ENCODE measurements at places on chromosomes 2 and 18.

DNA sequence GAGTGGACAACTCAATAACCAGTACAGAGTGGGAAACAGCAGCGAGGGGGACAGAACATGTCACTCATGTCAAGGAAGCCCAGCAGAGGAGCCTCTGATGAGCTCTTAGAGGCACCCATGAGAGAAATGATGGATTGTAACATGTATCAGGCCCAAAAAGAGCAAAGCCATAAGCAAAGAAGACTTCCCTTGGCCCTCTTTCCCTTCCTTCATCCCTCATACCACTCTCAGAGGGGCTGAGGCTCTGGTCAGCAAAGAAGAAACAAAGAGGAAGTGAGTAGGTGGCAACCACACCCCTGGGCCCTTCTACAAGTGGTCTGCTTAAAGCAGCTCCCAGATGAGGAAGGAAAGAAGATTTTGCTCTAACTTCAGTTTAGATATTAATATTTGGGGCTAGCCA lies 112.8 kb downstream of the CDC42EP3 start:
- no peak for DNase-seq

DNA sequence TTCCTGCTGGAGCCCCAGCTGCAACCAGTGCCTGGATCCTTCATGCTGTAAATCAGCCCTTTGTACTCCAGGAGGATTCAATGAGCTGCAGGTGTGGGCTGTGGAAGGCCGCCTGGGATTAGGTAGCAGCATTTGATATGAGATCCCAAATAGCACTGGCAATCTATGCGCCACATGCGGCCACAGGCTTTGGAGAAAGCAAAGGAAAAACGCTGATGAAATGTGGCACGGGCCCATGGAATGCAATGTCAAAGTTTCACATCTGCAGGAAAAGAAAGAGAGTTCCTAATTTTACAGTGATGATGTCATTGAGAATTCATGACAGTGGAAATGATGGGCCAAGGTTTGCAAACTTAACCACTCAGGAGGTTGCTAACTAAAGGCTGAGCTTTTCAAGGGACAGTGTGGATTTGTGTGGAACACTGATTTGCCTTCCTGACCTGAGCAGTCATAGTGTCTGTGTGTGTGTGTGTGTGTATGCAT lies 216.4 kb upstream of the OSR1 start:
- DNase-seq = no peak

- no peak for DNase-seq
Measured at GRCh38 chr2:193088026-193088425, 893.3 kb upstream of the TMEFF2 start.

DNA sequence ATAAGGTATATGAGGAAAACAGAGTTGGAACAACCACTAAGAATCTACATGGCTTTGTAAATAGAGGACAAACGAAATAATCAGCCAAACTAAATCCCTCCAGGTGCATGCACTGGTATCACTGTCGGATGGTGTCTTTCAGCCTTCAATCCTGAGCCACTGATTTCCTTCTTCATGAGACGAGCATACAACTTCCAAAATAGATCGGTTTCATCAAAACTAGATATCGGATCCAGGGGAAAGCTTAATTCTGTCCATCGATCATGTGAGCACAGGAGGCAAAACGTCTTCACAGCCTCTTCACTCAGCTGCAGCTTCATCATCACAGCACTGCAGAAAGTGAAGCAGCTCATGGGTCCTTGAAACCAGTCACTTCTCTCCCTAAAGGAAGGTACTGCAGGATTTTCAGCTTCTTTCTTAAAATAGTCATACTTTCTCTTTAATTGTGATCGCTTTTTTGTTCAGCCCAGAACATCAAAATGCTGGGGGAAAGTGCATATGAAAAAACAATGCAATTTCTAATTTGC lies 80.5 kb downstream of the DTNB start:
- no peak for DNase-seq

- DNase-seq = no peak
Measured at GRCh38 chr18:27211569-27211968, 26.5 kb upstream of the CHST9 start.

GRCh38 chr2:3420769-3421397 lies 41.4 kb downstream of the TRAPPC12 start:
- DNase-seq = no peak

- DNase-seq = peak; percentile 58
Measured at GRCh38 chr2:217622205-217623060, 380.4 kb downstream of the TNS1 start.

DNA sequence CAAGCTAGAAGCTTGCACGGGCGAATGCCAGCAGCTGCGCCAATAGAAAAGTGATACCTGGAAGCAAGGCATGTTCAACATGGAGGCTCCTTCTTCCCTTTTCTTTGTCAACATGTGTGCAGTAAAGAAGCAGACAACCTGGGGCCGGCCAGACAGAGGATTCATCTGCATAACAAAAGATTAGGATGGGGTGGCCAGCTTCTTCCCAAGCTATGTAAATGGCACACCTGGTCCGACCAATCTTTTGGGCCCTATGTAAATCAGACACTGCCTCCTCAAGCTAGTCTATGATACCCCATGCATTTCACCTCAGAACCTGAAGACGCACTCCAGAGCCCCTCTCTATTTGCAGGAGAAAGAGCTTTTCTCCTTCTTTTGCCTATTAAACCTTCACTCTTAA lies 66.4 kb upstream of the TGFA start:
- no peak for DNase-seq

DNA sequence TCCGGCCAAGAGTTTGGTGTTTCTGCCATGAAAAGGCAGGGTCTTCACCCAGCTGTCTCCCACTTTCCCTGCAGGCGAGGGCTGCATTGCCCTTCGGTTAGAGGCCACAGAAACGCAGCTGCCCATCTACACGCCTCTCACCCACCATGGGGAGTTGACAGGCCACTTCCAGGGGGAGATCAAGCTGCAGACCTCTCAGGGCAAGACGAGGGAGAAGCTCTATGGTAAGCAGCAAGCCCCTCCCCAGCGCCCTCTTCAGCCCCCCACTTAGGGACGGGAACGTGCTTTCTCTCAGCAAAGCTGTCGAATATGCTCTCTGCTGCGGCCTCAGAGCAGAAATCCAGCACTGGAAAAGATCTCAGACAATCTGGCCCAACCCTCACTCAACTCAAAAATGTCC lies 57.7 kb upstream of the ATG16L1 start:
- no peak for DNase-seq

DNA sequence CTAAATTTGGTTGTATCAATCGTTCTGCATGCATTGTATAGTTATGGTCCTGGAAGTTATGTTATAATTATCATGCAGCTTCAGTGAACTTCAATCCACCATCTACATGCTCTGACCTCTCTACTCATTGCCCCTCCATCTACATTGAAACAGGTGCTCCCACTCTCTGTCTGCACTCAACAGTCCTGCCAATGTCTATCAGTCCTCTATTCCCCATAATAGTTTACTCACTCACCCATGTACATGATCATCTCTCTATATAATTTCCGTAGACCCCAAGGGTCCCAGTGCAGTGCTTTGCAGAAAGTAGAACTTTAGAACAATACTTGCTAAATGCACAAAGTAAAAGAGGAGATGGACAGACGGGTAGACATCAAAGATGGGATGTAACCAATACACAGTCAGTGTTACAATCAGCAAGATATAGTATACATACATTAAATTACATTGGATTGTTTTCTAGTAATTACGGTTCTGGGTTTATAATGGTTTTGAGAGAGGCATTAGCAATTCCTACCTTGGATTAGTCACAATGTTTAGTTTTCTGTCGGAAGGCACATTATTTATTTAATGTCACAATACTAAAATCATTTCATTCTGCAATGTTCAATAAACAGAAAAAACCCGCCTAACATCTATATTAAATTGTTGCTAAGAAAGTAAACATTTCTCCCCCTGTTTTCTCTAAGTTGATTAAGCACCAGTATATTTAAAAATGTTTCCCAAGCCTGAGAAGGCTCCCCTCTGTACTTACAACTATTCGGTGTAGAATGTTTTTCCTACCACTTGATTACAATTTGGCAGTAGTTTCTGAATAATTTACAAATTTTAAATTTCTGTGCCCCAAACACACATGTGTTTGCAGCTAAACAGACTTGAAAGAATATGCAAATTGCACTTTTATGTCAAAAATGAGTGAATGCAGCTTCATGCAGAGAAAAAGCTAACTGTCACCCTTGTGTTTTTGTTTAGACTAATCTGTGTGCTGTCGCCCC lies 94.4 kb upstream of the SIX2 start:
- DNase-seq = no peak

GRCh38 chr18:69674292-69674877 lies 273.3 kb downstream of the CD226 start:
- DNase-seq = no peak

- DNase-seq = no peak
Measured at GRCh38 chr2:98072442-98072841, 14.5 kb upstream of the VWA3B start.

DNA sequence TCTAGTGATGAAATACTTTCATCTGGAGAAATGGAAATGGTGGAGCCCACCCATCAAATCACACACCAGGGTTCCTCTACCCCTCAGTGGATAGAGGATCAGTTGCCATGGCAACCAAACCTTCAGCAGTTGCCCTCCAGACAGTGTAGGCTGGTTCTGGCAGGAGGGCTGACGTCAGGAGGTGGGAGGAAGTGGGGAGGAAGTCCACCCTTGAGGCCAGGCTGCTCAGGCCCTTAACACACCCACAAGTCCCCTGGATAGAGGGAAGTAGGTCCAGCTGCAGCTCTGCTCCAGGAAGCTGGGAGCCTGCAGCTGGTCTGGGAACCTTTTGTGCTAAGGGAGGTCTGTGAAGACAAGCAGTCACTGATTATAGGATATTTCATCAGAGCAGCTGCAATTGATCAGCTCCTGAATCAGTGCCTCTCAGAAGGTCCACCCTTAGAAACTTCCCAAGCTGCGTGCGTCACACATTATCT lies 186.6 kb downstream of the MTX2 start:
- DNase-seq = peak; percentile 67

GRCh38 chr2:1685957-1686783 lies 58.1 kb downstream of the PXDN start:
- peak; percentile 52 for DNase-seq

- no peak for DNase-seq
Measured at GRCh38 chr2:165544897-165545296, 75.4 kb downstream of the CSRNP3 start.

DNA sequence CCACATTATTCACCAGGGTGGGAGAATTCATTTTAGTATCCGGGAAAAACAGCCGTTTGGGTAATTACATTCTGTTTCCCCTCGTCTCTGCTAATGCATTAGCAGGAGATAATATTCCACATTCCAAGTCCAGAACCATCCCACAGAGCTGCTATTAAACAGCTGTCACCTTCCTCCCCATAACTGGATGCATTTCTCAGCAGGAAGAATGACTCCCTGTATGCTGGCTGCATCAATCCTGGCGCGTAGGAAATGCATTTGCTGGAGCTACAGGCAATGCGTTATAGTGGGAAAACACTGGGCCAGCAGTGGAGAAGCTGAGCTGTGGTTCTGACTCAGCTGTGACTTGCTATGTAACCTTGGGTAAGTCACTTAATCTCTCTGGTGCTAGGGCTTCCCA lies 246.0 kb downstream of the CLIP4 start:
- no peak for DNase-seq

- DNase-seq = no peak
Measured at GRCh38 chr2:47503481-47504070, 100.6 kb downstream of the MSH2 start.

- no peak for DNase-seq
Measured at GRCh38 chr2:123928358-123928757, 96.7 kb upstream of the CNTNAP5 start.

- no peak for DNase-seq
Measured at GRCh38 chr2:124478761-124479160, 453.7 kb downstream of the CNTNAP5 start.

- no peak for DNase-seq
Measured at GRCh38 chr2:222938327-222938726, 77.5 kb downstream of the ACSL3 start.

- DNase-seq = no peak
Measured at GRCh38 chr2:219569635-219570034, 1.7 kb downstream of the OBSL1 start.

DNA sequence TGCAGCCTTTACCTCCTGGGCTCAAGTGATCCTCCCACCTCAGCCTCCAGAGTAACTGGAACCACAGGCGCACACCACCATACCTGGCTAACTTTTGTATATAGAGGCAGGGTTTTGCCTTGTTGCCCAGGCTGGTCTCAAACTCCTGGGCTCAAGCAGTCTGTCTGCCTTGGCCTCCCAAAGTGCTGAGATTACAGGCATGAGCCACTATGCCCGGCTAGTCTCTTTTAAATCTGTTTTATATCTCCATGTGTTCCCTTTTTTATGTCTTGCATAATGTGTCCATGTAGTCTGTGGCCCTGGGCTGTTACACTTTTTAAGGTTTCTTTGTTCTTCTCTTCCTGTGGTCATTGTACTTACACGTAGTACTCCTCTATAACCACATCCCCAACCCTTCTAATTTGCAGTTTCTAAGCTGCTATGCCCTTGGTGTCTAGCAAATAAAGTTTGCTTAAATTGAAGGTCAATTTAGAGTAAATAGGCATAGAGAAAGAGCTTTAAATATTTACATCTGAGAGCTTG lies 168.2 kb downstream of the MCFD2 start:
- DNase-seq = no peak

DNA sequence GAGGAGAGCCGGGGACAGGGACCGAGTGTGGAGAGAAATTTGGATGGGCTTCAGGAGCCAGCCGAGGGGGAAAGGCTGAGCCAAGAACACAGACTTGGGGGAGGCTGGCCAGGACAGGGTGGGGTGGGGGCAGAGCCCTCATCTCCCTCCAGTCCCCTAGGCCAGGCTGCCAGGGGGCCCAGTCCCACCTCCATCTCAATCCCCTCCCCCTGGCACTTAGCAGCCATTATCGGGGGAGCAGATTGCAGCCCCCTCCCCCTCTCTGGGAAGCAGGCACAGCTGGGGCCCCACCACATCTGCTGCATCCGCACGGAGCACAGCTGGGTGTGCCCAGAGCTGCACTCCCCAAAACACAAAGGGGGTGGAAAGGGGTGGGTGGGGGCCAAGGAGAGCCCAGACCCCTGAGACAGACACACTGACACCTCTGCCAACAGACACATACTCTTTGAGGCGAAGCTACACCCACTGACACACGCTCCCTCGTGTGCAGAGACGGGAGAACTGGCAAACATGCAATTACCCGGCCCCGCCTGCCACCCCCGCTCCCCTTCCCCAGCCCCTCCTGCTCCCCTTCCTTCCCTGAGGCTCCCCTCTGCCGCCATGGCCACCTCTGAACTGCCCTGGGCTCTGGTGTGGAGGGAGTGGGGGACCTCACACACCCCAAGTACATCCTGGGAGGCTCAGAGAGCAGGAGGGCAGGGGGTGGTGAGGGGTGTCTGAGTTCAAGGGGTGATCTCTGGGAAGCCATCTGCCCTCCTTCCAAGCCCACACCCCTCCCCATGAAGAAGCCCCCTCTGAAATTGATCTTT lies 5.1 kb upstream of the ASIC4 start:
- peak; percentile 64 for DNase-seq

GRCh38 chr2:230762317-230762896 lies 49.8 kb downstream of the CAB39 start:
- DNase-seq = peak; percentile 58

- DNase-seq = peak; percentile 29
Measured at GRCh38 chr2:45344502-45344901, 266.6 kb downstream of the SRBD1 start.

DNA sequence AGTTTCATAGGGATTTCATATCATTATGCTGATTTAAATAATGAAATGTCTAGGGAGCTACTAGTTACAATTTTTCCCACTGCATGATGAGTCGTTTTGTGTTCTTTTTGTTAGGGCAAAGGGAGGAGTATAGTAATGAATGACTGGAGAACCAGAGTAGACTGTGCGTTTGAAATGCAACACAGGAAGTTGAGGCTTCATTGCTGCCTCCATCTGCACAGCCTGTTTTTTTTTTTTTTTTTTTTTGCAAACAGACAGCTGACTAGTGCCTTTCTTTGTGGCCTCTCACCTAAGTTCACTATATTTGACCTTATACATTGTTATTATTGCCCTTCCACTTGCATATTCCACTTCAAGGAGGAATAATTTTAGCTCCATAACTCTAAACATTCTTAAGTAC lies 286.7 kb upstream of the LRRTM1 start:
- no peak for DNase-seq

Measured in ecto neural progenitor cell (in vitro differentiated cells).